ENCODE measurements at places on chromosomes 7 and 10.

GRCh38 chr10:112794201-112794600 is 155.8 kb upstream of the TCF7L2 start:
- DNase-seq, result no peak

DNA sequence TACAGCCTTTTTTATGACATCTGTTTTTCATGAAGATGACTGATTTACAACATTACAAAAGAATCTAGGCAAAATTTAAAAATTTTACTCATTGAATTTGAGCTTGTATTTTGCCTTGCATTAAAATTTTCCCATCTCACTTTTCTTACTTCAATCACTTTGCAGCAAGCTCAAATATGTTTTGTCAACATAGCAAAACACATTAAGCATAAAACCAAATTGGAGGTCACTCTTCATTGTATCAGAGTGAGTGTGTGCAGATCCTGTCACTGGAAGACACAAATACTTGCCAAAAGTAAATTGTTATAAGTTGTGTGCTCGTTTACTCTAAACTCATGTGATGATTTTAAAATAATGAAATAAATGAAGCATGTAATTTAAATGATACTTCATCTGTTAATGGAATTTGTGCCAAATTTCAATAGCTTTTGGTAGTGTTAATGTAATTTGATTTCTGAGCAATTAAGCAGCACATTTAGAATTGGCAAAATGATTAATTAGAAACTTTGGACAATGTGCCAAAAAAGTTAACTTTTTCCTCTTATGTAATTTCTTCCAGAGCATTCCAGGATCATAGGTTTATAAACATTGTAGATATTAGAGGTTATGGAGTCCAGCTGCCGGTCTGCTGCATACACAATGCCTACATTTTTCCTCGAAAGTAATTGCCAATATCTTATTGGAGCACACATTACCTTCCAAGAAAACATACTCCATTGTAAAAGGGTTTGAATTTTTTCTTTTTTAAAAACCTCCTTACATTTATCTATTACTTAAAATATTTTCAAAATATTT is 1078.2 kb upstream of the LRRTM3 start:
- no peak for DNase-seq

DNA sequence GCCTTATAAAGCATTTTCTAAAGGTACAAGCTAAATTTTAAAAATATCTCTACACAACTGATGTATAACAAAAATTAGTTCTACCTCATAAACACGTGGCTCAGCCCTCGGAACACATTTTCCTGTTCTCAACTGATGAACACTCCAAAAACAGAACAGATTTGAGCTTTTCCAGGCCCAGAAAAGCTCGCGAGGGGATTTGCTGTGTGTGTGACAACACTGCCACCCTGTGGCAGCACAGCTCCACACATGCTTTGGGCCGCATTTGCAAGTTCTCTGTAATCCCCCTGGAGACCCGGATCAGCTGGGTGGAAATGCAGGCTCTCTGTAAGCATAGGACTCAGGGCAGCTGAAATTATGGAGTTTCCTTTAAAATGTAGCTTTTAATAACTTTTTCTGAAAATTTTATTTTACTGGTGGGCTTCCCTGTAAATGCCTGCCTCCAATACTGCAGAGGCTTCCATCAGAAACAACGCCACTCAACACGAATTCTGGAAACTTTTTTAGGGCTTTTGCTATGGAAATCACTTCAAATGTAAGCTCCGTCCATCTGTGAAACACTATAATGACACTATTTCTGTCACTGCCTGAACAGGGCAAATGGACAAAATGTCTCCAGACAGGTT is 155.5 kb downstream of the COBL start:
- DNase-seq, result peak; percentile 71

GRCh38 chr10:61096056-61096455 is 152.1 kb upstream of the RHOBTB1 start:
- DNase-seq, result no peak

DNA sequence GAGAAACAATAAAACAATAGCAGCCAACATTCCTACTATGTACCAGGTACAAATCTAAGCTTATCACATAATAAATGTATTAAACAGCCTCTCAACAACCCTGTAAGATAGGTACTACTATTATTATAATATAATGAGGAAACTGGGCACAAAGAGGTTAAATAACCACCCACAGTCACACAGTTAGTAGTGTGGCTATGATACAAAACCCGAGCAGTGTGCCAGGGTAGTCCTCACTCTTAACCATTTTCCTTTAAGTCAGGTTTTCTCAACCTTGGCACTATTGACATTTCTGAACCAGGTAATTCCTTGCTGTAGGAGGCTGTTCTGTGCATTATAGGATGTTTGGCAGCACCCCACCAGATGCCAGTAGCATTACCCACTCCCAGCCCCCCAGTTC is 48.8 kb downstream of the DNAJC1 start:
- DNase-seq, result no peak

GRCh38 chr10:127854769-127855590 is 37.8 kb downstream of the CLRN3 start:
- peak; percentile 36 for DNase-seq

DNA sequence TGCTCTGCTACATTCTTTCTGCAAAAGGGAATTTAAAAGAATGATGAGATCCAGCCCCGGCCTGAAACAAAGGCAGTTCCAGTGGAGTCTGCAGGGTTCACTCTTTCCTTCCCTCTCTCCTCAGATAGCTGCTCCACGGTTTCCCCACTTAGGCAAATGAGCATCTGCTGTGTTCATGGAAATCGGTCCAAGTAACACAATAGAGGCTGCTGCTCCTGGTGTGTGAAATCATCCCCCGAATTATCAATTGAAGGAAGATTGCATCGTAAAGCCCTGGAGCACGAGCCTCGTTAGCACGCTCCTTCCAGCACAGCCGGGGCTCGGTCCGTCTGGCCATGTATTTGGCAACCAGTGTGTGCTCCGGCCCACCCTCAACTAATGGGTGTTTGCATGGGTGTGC is 108.3 kb upstream of the DPP6 start:
- DNase-seq, result no peak

DNA sequence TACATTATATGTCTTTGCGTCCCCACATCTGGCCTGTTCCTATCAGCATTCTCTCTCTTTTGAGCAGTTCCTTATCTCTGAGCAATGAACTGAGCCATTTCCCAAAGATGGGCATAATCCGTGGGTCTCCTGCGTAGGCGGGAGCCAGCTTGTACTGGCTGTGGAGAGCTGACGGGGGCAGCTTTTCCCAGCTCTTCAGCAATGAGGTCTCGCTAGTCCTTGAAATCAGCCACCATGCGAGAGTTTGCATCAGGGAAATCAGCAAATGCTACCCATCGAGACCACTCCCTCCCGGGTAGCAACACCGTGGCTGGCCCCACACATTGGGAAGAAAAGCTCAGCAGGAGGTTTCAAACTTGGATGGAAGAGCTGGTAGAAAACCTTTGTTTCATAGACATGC is 51.9 kb upstream of the FAM180A start:
- no peak for DNase-seq

DNA sequence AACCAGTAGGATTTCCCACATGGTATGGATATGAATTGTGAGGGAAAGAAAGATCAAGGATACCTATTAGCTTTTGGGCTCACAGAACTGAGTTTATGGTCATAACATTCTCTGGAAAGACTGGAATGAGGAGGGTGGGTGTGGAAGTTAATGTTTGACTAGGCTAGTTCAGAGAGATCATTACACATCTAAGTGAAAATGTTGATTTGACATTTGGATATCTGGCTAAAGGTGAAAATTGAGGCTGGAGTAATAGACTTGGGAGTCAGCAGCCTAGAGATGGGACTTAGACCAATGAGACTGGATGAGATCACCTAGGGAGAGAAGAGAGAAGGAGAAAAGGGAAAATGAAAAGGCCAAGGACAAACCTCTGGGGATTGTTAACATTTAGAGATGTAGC is 437.3 kb downstream of the CCSER2 start:
- DNase-seq, result no peak

DNA sequence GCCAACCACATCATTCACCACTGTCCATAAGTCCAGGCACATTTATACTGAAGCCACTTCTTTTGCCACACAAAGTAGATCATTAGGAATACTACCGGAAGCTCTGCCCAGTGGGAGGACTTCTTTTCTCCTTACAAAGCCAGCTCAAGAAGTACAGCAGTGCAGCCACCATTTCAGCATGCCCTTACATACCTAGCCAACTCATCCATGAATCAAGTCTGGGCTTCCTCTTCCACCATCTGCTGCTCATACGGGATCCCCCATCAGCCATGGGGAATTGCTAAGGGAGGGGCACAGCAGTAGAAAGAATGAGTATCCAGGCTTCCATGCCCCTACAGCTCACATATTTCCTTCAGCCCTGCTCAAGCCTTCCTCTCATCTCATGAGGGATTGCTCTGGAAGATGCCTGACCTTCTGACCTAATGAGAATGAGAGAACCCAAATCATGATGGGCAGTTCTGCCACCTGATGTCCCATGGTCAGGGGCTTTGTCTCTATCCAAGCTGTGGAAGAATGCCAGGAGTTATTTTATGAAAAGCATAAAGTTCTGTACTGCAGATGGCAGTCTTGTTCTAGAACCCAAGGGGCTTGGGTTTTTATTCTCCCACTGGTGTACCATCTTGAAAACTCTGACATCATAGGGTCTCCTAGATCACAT is 39.5 kb downstream of the ACSM6 start:
- DNase-seq, result no peak

- DNase-seq, result no peak
Observed at GRCh38 chr7:77382532-77382931, 33.6 kb downstream of the GSAP start.

GRCh38 chr10:17375936-17376584 is 78.3 kb downstream of the ST8SIA6 start:
- DNase-seq, result peak; percentile 46

DNA sequence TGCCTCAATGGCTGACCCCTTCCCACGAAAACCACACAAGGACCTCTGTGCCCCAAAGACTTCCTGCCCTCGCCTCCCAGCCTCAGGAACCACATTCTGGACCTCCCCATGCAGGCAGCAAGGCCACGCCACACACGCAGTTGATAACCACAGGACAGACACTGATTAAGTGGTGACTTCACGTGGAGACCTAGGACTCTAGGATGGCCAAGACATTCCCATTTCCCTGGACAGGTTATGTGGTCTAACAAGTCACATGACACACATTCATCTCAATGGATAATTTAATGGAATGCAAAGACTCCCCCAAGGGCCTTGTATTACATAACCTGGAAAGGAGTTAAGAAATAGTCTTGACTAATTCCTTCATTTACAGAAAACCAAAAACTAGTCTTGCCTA is 110.2 kb downstream of the LARP4B start:
- DNase-seq, result no peak

DNA sequence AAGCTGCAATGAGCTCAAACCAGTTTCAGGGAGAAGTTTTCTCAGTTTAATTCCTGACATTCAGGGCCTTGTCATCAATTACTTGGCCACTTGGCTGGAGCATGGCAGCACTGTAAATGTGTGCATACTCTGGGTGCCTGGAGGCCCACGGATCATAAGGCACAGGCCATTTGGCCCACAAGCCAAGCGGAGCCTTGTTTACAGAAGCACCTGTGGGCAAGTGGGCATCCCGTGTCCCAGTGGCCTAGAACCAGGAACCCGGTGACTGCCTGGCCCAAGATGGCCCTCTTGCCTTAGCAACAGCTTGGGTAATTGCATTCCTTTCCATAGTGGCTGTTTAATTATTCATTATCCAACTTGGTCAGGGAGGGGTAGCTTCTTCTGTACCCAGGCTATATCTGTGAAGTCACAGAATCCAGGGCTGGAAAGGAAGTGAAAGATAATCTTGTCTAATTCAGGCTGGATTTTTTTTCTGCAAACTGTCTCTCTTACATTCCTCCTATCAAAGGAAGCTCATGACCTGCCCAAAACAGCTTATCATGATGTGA is 426.4 kb upstream of the ZMIZ1 start:
- no peak for DNase-seq

- no peak for DNase-seq
Observed at GRCh38 chr7:5666361-5666760, 115.1 kb downstream of the RNF216 start.

GRCh38 chr7:8155836-8156235 is 106.1 kb downstream of the ICA1 start:
- no peak for DNase-seq

DNA sequence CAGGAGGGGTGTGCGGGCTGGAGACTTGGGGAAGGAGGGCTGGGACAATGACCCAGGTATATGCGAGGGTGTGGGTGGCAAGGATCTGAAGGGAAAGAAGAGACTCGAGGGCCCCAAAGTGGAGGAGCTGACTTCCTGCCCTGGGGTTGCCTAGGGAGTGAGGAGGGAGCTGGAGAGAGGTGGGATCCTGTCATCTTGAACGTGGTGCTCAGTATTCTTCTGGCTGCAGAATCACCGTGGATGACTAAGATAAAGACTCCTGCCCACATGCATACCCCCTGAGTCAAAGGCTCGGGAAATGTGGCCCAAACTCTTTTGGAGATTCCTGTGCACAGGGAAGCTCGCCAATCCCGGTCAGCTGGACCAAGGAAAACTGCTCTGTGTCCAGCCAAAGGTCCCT is 31.2 kb downstream of the COL17A1 start:
- DNase-seq, result no peak

DNA sequence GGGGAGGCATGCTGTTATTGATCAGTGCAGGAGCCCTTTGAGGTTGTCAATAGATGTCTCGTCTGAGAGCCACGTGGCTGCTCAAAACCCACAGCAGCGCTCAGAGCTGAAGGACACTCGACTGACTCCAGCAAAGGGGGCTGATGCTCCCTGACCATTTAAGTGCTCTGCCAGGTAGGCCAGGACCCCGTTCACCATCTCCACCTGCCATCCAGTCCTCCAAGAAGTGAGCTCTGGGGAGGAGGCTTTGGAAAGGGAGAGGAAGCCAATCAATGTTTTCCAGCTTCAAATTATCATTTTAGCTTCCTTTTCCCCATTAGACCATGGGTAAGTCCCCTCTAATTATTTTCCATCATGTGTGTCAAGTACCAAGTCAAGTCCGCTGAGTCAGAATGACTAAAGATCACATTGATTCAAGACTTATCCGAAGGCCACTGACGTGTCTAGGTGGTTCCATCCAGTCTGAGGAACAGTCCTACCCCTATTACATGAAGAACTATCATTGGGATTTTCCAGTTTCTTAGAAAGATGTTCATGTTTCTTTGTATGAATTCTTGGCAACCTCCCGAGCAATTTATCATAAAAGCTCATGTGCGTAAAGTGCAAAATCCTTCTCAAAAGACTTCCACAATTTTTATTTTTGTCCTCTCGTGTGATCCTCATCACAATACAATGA is 302.6 kb upstream of the LYZL1 start:
- no peak for DNase-seq

- DNase-seq, result no peak
Observed at GRCh38 chr7:24052572-24053260, 231.3 kb upstream of the NPY start.

DNA sequence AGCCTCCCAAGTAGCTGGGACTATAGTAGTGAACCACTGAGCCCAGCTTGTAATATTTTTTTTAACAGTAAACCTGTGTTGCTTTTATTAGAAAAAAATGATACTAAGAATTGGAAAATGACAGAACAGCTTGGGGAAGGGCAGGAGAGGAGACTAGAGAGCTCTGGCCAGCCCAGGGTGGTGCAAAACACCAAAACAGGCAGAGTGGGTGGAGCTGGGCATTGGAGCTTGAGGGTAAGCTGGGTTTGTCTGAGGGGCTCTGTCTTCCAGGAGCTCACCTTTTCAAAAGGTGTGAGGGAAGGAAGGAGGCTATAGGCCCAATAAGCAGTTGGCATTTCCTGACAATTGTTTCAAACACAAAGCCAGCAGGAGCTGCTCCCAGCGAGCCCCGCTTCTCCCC is 75.2 kb upstream of the DUSP5 start:
- no peak for DNase-seq

GRCh38 chr10:112279433-112279832 is 3.8 kb upstream of the TECTB start:
- no peak for DNase-seq

GRCh38 chr10:103284170-103284569 is 7.2 kb downstream of the INA start:
- no peak for DNase-seq

GRCh38 chr7:111239437-111239836 is 148.5 kb downstream of the LRRN3 start:
- DNase-seq, result no peak

Measured in GM12865 (cell line).